ENCODE measurements at places on chromosomes 2 and 18.

GRCh38 chr2:106553321-106553720 lies 66.2 kb downstream of the CD8B2 start:
- no peaks in the 10 kb centered on the region for H3K4me1 ChIP-seq
- no peaks in the 10 kb centered on the region for H3K36me3 ChIP-seq
- no peak for DNase-seq
- no peak overlapping the region for H3K27ac ChIP-seq

- H3K36me3 ChIP-seq = no peaks in the 10 kb centered on the region
- H3K27ac ChIP-seq = no peak overlapping the region
- no peak for DNase-seq
- H3K4me3 ChIP-seq = no peak overlapping the region
Measured at GRCh38 chr18:32698153-32698552, 74.7 kb downstream of the KLHL14 start.

GRCh38 chr2:133293544-133294353 lies 274.5 kb downstream of the NCKAP5 start:
- H3K27ac ChIP-seq = no peak overlapping the region
- H3K4me3 ChIP-seq = no peak overlapping the region
- peaks cover 6% of the 10 kb centered on the region for H3K4me1 ChIP-seq

DNA sequence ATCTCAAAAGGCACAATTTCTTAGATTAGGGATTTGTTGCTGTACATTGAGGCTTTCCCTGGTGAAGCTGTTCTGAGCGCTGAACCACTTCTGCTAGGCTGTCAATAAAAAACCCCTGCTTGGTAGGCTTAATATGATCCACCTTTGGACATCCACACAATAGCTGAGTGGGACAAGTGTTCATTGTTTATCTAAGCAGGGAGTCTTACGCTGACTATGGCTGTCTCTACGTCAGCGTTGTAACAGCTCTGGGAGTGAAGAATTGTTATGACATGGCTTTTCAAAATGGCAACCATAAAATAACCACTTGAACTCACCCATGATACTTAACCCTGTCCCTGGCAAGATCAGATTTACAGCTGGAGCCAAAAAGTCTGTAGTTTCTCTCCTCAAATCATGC lies 111.5 kb upstream of the SULT1C3 start:
- no peaks in the 10 kb centered on the region for H3K27me3 ChIP-seq
- H3K4me1 ChIP-seq = no peaks in the 10 kb centered on the region
- no peak overlapping the region for H3K27ac ChIP-seq
- H3K4me3 ChIP-seq = no peak overlapping the region

DNA sequence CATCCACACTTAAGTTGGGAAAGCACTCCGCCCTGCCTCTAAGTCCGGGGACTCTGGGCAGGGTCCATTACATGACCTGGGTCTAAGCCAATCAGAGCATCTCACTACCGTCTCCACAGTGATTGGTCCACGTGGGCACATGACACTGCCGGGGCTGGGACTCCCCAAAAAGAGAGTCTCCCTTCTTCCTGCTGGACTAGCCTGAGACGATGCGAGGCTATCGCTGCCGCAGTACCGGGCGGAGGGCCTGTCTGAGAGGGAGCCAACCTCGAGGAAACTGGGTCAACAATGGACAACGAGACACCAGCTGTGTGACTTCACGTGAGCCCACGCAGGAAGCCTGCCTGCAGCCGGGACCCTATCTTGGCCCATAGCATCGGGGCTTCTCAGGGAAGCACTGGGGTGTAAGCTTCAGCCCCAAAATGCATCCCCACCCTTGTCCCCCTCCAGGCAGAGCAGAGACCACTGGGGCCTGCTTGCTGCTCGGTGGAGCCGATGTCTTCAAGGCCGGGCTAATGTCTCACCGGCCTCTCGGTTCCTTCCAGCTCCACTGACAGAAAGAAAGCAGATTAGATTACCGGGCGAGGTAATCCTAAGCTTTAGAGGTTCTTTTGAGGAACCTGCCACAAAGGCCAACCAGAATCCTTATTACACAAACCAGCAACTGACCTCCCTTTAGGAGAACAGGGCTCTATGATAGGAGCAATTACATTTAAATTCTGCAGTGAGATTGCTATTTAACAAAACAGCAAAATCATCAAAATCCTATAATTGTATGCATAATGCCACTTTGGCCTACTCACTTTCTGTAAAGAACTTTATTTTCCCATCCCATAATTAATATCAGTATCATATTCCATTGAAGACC lies 21.3 kb upstream of the COPS8 start:
- H3K27me3 ChIP-seq = no peaks in the 10 kb centered on the region
- no peaks in the 10 kb centered on the region for H3K36me3 ChIP-seq
- no peak overlapping the region for H3K27ac ChIP-seq
- no peak for DNase-seq
- H3K4me1 ChIP-seq = peaks cover 6% of the 10 kb centered on the region

All from heart left ventricle (tissue), 16 donors.